Chondrocyte (in vitro differentiated cells): ENCODE measurements at places on chromosomes 3 and 15. TPM values are rescaled to one million over a fixed set of nuclear protein-coding genes. Genes with fewer than 3 reads are reported as not detected.

The NTRK3 gene
- total RNA-seq = not detected in 3 replicates

The CCDC33 gene
- total RNA-seq = not detected in 3 replicates

The CELSR3 gene
- 9.6 to 11.4 TPM (median 10.5 TPM) in 3 replicates for total RNA-seq

The SEMA6D gene
- 4.9 to 6.4 TPM (median 5.4 TPM) in 3 replicates for total RNA-seq

DNA sequence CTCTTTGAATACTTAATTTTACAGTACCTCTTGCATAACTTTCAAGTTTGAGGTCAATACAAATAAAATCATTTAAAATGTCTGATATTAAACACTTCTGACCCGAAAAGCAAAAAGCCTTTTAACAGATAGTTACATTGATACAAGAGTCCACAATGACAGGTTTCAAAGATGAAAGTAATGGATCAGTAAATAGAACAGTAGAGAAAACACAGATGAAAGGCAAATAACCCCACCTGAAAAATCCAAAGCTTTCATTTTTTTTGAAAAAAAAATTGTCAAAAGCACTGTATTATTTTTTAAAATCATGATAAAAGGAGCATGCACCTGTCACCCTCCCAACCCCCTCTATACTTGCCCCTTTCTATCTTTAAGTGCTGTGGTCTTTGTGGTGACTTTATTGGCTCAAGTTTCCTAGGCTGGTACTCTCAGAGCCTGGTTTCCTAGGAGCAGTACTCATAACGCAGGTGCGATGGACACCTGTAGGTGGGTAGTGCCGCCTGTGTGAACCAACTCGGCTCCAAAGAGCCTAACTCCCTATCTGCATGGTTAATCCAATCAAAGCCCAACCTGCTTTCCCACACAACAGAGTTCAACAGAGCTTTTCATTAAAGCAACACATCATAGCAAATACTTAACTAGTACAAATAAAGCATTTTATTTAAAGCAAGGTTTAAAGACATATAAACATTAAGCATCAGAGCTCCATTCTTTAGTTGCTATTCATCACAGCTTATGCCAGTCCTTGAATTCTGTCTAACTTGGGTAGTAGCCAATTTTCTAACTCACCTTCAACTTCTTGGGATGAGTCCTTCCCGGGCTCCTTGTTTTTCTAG lies 32.2 kb downstream of the LIPC start:
- DNase-seq = no peak

- DNase-seq = no peak
Observed at GRCh38 chr15:69810431-69811354, 287.0 kb downstream of the TLE3 start.

- DNase-seq = no peak
Observed at GRCh38 chr15:78618490-78618934, 2.3 kb downstream of the CHRNA3 start.

DNA sequence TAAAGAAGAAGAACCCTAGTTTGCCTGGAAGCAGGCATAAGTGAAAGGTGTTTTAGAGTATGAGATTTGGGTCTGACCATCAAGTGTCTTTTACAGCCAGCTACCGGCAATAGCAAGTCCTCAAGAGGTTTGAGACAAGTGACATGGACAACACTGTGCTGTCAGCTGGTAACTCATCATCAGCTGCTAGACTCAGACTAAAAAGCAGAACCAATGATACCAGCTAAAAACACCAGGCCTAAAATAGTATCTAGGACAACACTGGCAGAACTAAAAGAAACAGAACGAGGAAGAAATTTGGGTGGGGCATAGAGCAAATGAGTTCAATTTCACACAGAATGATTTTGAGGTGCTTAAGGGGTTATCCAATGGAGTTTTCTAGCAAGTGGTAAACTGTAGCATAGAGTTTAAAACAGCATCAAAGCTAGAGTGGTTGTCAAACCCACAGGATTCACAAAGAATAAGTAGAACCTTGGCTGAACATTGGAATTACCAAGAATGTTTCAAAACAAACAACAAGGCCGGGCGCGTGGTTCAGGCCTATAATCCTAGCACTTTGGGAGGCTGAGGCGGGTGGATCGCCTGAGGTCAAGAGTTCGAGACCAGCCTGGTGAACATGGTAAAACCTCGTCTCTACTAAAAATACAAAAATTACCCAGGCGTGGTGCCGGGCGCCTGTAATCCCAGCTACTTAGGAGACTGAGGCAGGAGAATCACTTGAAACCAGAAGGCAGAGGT lies 3.9 kb downstream of the CIAO2A start:
- DNase-seq = no peak
